Right renal cortex interstitium (tissue), 3 donors: ENCODE measurements at places on chromosomes 7 and 10. TPM values are rescaled to one million over a fixed set of nuclear protein-coding genes. Genes with fewer than 3 reads are reported as not detected.

DNA sequence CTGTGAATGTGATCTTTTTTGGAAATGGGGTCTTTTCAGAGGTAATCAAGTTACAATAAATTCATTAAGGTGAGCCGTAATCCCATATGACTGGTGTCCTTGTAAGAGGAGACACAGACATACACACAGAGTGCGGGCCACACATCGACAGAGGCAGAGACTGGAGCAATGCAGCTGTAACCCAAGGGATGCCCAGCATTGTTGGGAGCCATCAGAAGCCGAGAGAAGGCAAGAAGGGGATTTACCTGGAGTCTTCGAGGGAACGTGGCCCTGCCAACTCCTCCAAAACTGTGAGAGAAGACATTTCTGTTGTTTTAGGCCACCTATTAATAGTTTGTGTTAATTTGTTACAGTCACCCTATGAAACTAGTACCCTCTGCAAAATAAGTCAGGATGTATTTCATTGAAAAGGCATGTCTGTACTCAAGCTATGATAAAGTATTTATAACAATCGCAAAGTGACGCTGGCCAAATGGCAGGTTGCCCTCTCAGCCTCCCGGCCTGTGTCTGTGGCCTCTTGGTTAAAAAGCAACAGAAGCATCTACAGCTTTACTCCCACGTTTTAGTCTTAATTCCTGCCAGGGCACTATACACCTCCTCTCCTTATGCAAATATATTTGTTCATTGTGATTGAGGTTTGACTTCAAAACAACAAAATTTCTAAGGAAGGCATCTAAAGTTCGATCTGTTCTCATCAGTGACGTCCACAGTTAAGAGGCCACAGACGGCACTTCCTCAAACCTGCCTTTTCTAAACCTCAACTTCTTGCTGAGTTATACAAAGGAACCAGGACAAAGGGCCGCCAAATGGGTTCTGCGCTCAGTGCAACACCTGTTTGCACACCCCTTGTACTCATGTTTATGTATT lies 46.8 kb downstream of the HIPK2 start:
- no peak for DNase-seq

GRCh38 chr7:111732923-111733322 lies 170.6 kb upstream of the IMMP2L start:
- DNase-seq, result no peak

- DNase-seq, result no peak
These were observed 156.8 kb downstream of the NRCAM start for GRCh38 chr7:108299251-108299973.

The UBTD1 gene
- polyA plus RNA-seq, result 8.8 TPM

The OR13A1 gene
- not detected for polyA plus RNA-seq

The MNX1 gene
- 0.10 TPM for polyA plus RNA-seq
